ENCODE measurements at places on chromosomes 2 and 18.
A peak's percentile ranks its signal among the peaks of the same experiment; 100 is the strongest.

DNA sequence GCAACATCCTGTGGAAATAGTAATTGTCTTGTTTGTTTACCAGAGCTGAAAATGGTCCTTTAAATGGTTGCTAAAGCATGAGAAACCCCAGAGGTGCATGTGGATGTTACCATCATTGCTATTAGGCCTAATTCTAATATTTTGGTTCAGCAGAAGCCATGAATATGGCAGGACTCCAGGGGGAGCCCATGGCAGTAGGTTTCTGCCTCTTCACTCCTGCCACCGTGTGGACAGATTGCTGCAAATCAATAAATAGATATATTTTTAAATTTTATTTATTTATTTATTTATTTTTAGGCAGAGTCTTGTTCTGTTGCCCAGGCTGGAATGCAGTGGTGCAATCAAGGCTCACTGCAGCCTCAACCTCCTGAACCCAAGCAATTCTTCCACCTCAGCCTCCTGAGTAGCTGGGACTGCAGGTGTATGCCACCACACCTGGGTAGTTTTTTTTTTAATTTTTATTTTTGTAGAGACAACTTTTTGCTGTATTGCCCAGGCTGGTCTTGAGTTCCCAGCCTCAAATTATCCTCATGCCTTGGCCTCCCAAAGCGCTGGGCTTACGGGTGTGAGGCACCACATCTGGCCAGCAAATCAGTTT is 54.9 kb upstream of the CAPN13 start:
- DNase-seq, result peak; percentile 60

DNA sequence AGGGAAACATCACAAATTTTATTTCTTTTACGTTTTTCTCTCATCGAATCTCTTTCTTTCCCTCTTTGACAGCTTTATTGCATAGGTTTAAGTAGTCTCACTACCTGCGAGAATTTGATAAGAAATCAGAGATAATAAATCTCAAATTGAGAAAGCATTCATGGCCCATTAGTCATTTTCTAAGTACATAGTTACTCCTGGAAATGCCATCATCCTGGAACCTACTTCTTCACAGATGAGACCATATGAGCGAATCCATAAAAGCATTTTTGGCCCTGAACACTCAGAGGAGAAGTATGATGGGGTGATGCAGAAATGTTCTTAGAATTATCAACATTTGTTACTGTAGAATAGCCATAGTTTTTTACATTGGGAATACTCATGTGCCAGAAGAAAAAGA is 138.0 kb upstream of the ARHGAP28 start:
- DNase-seq, result no peak

DNA sequence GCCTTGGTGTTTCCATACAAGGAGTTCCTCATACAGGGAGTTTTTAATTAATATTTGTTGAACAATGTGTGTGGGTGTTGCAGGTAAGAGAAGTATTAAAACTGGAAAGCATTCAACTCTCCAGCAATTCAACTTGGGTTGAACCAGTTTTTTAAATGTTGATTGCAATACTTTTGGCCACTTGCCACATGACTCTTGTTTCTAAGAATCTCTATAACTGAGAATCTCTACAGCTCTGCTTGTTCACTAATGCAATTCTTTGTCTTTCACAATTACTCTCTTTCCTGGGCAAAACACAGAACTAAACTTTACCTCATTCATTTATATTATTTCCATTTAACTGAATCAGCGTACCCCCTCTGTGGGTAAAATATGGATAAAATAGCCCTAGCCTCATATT is 429.4 kb downstream of the ARHGAP15 start:
- DNase-seq, result no peak

GRCh38 chr2:199356412-199356811 is 101.3 kb downstream of the SATB2 start:
- no peak for DNase-seq

GRCh38 chr2:27628767-27629709 is at the start of the genes CCDC121 and GPN1:
CCDC121 (minus strand) TSS chr2:27629012; CDS start chr2:27627799, 1,213 bp downstream.
GPN1 (plus strand) TSS chr2:27629050; CDS start chr2:27629059, 9 bp downstream.
- DNase-seq, result peak; percentile 89

- no peak for DNase-seq
These were observed 90.2 kb upstream of the SCG2 start for GRCh38 chr2:223692191-223692947.

- DNase-seq, result no peak
These were observed 182.4 kb upstream of the ERBB4 start for GRCh38 chr2:212721026-212721451.

GRCh38 chr18:48572402-48573126 is 33.7 kb downstream of the CTIF start:
- DNase-seq, result no peak

GRCh38 chr2:203623096-203623495 is 83.3 kb upstream of the CD28 start:
- no peak for DNase-seq

DNA sequence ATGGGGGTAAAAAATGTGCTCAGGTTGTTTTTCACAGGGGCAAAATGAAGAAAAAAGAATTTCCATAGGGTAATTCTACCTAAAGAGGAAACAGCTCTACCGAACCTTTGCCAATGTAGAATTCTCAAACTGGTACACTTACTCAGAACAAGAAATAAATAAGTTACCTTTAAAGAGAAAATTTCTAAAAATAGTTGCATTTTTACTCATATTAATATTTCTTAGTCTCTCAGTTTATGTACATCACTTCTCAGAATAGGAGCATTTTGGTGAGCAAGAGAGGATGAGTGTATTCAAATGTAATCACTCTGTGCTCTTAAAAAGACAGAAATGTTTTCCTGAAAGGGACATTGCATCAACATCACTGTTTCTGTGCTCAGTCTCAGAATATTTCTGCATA is 574.7 kb upstream of the SLC8A1 start:
- no peak for DNase-seq

- DNase-seq, result no peak
These were observed 30.7 kb downstream of the FBXO15 start for GRCh38 chr18:74116633-74117554.

DNA sequence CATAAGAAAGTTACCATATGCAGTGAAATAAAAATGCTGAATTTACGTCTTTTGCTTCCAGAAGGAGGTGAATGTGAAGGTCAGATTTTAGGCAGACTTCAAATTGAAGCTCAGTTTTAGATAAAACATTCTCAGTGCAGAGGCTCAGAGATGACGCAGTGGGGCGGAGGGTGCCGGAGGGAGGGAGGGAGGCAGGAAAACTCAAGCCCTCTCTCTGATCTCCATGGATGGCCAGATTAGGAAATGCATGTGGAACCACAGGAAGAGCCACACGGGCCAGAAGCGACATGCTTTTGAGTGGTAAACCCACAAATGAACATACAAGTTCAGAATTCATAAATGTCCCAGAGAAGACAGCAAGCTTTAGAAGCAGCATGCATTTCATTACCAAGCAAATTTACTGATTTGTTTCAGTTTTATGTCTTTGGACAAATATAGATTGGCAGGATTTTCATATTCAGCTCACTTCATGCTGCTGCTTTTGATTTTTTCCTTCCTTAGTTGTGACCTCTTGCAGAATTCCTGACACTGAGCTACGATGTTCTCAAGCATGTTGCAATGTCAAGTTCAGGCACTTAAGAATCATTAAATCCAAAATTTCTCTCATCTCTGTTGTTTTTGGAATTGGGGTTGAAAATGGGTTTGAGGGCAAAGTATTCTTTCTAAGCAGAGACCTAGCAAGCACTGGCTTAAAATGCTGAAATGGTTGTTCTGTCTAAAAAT is 29.7 kb upstream of the APCDD1 start:
- DNase-seq, result no peak

DNA sequence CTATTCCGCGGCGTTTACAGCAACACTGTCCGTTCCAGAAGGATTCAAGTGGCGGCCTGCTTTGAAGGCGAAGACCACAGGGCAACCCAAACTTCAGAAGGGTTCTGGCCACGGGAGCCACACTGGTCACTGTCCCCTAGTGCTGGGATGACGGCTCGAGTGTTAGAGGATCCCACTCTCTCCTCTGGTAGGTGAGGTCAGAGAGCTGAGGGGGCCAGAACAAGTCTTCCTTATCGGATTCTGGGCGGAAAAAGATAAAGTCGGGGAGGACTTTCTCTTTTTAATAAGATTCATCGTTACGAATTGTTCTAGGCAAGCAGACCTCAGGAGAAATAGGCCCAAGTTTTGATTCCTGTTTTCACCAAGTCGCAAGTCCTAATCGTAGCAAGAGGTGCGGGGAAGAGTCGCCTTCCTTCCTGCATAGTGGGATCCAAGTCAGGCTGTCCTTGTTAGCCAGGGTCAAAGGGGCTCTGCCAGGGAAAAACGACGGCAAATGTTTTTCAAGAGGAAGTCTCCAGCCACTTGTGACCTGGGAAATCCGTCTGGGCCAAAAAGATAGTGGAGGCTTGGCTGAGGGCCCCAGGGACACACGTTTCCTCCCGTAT is 864 bp upstream of the MYL12A start:
- peak; percentile 66 for DNase-seq

- DNase-seq, result no peak
These were observed 749 bp downstream of the STK25 start for GRCh38 chr2:241507430-241508239.

DNA sequence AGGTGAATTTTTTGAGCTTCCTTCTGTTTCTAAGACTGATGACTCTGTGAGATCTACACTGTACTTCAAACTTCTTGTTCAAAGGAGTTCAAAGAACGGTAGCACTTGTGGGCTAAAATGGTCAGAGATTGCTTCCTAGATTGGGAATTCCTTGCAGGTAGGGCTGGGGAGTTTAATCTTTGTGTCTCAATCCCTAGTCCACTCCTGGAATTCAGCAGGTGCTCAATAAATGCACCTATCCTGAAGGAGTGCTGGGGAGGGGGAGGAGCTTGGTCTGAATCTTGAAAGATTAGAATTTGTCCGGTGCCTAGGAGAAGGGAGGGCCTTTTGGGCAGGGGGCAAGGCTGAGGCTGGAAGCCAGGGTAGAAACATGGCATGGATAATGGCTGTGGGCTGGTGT is 34.6 kb downstream of the TMEM17 start:
- no peak for DNase-seq

DNA sequence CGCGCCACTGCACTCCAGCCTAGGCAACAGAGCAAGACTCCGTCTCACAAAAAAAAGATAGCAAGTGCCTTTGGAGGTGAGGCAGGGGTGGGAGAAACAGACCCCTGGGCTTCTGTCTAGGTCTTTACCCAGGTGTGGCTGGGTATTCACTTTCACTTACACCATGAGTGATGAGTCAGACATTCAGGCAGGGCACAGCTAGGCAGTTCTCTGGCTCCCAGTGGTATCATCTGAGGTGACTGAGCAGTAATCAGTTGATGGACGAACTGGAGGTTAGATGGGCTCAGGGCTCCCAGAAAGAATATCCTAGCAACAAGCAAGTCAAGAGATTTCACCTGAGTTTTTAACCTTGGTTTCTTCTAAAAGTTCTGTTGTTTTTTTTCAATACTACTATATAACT is 107.0 kb upstream of the RAB6C start:
- DNase-seq, result no peak

DNA sequence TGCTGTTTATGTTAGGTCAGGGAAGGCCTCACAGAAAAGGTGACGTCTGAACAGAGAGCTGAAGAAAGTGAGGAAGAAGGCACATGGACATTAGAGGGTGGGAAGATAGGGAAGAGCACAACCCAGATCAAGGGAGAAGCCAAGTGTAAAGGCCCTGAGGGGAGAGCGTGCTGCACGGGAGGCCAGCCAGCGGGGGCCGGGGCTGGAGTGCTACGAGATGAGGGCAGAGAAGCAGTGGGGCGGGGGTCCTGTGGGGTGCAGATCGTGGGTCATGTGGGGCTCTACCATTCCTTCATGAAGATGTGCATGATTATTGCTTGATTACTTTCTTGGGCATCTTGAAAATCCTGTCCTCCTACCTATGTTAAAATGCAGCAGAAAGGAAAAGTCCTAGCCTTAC is 50.8 kb downstream of the PROC start:
- DNase-seq, result no peak

GRCh38 chr18:2927745-2928144 is 80.9 kb downstream of the EMILIN2 start:
- DNase-seq, result no peak

- peak; percentile 86 for DNase-seq
These were observed 63.3 kb downstream of the RAB31 start for GRCh38 chr18:9771261-9771976.

GRCh38 chr18:57208047-57208446 is 61.2 kb downstream of the BOD1L2 start:
- no peak for DNase-seq

GRCh38 chr2:217357886-217358620 is 498.2 kb upstream of the TNP1 start:
- DNase-seq, result no peak

DNA sequence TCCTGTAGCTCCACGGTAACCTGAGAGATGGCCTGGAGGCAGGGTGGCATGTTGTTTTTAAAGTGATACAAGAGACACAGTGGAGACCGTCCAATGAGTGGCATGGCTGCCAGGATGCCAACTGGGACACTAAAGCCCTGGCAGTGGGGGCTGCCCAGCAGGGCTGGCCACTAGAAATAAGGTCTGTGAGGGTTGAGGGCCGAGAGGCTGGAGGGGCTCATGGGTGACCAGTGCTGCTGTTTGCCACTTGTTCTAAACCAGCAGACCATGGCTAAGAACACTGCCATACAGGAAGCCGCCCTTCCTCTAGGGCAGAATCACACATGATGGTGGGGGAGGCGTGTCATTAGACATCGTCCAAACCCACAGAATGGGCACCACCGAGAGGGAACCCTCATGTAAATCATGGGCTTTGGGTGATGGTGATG is 71.9 kb downstream of the ALPK2 start:
- no peak for DNase-seq

GRCh38 chr2:64393383-64394010 is 60.5 kb upstream of the LGALSL start:
- DNase-seq, result no peak

DNA sequence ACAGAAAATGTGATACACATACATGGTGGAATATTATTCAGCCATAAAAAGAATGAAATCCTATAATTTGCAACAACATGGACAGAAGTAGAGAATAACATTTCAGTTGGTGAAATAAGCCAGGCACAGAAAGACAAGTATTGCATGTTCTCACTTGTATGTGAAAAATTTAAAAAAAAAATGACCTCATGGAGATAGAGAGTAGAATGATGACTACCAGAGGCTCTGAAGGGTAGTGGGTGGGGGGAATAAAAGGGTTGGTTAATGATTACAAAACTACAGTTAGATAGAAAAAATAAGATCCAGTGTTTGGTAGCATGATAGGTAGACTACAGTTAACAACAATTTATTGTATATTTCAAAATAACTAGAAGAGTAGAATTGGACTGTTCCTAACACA is 24.5 kb downstream of the PRKD3 start:
- no peak for DNase-seq

GRCh38 chr2:232321156-232321816 is 57.3 kb upstream of the ALPP start:
- no peak for DNase-seq

GRCh38 chr2:156380117-156380645 is 47.7 kb upstream of the NR4A2 start:
- DNase-seq, result no peak

DNA sequence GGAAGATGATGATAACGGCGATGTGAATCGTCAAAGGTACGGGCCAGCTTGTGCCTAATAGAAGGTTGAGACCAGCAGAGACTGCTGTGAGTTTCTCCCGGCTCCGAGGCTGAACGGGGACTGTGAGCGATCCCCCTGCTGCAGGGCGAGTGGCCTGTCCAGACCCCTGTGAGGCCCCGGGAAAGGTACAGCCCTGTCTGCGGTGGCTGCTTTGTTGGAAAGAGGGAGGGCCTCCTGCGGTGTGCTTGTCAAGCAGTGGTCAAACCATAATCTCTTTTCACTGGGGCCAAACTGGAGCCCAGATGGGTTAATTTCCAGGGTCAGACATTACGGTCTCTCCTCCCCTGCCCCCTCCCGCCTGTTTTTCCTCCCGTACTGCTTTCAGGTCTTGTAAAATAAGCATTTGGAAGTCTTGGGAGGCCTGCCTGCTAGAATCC is 3.0 kb downstream of the FZD7 start:
- peak; percentile 61 for DNase-seq
